ENCODE measurements at places on chromosomes 3 and 15.

DNA sequence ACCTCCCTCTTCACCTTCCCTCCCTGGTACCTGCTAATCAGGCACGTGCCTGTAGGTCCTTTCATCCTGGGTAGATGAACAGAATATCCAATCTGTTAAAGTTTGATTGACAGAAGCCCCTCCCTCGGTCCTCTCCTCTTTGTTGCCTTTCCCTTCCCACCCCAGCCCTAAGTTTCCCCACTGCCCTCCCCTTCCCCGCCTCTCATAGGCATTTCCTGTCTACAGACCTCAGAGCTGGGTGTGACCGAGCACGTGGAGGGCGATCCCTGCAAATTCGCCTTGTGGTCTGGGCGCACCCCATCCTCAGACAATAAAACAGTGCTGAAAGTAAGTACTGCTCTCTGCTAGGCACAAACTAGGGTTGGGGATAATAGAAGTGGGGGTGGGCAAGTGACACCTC is 239.2 kb upstream of the UMPS start:
- DNase-seq: no peak

DNA sequence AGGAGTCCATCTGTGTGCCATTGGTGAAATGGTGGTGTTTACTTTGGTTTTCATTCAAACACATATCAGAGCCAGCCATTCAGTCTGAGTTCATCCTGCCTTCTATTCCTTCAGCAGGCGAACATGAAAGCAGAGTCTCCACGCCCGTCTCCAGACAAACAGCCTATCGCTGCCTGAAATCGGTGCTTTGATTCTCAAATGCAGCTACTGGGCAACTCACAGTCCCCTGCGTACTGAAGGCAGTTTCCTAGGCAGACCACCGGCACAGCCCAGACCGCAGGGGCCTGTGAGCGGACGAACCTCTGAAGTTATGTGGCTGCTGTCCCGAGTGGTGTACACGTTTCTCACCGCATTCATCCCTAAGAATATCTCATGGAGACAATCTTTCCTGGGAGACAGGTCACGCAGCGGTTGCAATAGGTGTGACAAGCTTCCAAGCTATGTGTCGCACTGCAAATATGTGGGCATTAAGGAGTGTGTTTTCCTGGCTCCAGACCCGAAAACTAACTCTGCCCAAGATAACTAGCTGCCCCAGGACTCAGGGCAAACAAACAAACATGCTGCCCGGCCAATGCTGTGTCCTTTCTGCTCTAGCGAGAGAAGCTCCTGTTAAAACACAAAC is 16.9 kb upstream of the RYR3 start:
- no peak for DNase-seq

DNA sequence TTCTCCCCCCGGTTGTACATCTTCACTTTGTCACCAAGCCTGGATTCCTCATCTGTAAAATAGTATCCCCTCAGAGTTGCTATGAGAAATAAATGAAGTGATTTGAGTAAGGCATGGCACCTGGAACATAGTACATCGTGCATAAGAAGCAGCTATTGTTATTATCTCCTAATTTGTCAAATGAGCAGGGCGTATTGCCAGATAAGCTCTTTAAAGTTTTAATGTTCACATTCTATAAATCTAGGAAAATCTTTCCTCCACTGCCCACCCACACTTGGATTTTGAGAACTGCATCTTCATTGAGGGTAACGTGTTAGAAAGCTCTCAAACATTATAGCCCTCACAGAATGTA is 32.3 kb downstream of the CACNA1D start:
- DNase-seq: no peak

GRCh38 chr3:43079536-43080332 is 26.1 kb downstream of the POMGNT2 start:
- no peak for DNase-seq

GRCh38 chr3:54123776-54124196 is 1.4 kb downstream of the CACNA2D3 start:
- DNase-seq: no peak

- DNase-seq: no peak
Measured at GRCh38 chr3:194029846-194030245, 106.1 kb upstream of the HES1 start.

DNA sequence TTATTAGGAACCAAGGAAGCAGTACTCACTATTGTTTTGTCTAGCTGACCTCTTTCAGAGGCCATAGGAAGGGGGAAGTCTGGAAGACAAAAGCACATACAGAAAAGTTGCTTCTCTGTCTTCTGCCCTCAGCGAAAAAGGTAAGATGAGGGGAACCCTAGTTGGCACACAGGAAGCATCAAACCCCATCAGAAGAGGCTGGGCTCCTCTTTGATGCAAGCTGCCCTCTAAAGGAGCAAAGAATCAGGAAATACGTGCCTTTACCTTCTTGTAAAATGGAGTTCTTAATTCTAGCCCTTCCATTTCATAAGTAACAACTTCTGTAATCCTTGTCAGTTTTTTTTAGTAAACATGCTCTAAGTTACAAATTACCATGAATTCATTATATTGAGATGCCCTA is 12.5 kb downstream of the SPINK8 start:
- DNase-seq: no peak

Measured in C1 segment of cervical spinal cord (tissue), 14 donors.